ENCODE measurements at places on chromosomes 3 and 15. TPM values are rescaled to one million over a fixed set of nuclear protein-coding genes. Genes with fewer than 3 reads are reported as not detected.

DNA sequence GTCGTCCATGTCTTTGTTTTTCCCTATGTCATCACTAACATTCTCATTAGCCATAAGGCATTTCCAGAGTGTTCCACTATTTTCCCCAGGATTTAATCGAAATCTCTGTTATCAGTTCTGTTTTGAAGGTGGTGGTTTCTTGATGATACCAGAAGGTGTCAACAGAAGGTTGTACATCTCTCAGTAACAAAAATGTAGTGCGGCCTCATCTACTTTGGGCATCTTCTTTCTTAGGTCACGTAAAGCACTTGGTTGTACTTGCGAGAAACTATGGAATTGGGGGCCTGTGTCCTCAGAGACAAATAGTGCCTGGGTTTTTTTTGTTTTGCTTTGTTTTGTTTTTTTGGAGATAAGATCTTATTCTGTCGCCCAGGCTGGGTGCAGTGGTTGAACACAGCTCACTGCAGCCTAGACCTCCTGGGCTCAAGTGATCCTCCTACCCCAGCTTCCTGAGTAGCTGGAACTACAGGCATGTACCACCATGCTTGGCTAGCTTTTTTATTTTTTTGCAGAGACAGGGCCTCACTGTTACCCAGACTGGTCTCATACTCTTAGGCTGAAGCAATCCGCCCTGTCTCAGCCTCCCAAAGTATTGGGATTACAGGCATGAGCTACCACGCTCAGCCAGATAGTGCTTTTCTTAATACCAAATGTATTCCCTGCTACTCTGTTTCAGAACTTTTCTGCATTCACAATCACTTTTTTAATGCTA is 61.2 kb upstream of the FURIN start:
- DNase-seq: no peak

DNA sequence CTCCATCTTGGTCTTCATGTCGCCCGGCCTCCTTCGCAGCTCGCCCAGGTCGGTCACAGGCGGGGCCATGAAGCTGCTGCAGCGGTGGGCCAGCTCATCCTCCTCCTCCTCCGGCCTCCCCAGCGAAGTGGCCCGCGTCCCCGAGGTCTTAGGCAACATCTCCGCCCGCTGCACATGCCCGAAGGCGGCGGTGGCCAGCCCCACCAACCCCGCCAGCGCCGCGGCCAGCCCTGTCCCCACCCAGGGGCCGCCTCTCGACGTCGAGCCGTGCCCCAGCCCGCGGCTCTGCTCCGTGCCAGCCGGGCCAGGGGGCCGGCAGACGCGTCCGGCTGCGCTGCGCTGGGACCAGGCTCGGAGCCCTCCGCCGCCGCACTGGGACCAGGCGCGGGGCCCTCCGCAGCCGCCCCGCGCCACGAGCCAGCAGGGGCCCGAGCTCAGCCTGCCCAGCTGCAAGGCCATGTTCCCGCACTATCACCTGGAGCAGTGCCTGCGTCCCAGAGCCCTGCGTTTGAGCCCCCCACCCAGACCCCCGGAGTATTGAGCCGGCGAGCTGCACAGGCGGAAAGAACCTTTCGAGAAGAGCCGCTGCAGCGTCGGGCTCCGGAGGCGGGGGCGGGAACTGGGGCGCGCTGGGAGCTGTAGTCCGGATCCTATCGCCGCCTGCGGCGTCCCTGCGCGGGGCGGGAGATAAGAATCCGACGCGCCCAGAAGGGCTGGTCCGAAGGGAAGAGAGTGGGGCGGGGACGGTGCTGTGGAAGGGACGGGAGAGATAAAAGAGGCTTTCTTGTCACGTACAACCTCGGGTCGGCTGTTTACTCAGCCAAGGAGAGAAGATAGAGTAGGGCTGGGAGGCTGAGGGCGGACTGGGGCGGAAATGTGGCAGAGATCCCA is at the start of gene CPOX:
Gene CPOX (minus strand): TSS at position 566 of the 891 bp plus-strand sequence. CDS start 107 bp downstream, at position 459.
- DNase-seq: peak; percentile 88

GRCh38 chr15:99202176-99202552 is 47.2 kb downstream of the TTC23 start:
- DNase-seq: no peak

The GPR160 gene
- 14.3 TPM for polyA plus RNA-seq

- peak; percentile 73 for DNase-seq
Measured at GRCh38 chr3:107222907-107223306, 154.3 kb upstream of the CCDC54 start.

The RAB6B gene
- polyA plus RNA-seq: 6.2 TPM

All from right lung (tissue), 10 donors.